ENCODE measurements at places on chromosomes 4 and X. TPM values are rescaled to one million over a fixed set of nuclear protein-coding genes. Genes with fewer than 3 reads are reported as not detected.
A peak's percentile ranks its signal among the peaks of the same experiment; 100 is the strongest.

DNA sequence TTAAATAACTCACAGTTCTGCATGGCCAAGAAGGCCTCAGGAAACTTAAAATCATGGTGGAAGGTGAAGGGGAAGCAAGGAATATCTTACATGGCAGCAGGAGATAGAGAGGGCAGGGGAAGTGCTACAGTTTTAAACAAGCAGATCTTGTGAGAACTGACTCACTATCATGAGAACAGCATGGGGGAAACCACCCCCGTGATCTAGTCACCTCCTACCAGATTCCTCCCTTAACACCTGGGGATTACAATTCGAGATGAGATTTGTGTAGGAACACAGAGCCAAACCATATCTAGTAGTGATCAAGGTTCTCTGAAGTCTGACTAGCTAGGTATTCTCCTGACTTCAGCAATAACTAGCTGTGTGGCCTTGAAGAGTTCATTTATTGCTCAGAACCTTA, 56.0 kb downstream of the BANK1 start:
- H3K27ac ChIP-seq, result no peak overlapping the region
- no peaks in the 10 kb centered on the region for H3K4me1 ChIP-seq
- no peak for DNase-seq

DNA sequence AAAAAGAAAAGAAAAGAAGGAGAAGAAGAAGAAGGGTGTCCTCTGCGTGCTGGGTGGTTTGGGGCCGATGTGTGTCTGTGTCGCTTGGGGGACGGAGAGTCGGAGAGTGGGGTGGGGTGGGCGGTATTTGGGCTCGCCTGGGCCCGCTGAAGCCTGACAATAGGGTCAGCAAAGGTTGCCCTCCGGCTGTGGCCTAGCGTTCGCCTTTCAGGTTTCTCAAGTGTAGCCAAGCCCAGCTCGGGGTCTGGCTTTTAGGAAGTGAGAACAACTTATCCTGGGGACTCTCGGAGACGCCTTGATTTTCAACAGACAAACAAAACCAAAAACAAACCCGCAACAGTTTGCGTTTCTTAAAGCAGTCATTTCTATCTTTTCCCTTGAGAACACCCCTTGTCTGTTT, 4.1 kb upstream of the SOX3 start:
- no peaks in the 10 kb centered on the region for H3K36me3 ChIP-seq
- H3K27me3 ChIP-seq, result peaks cover 18% of the 10 kb centered on the region
- H3K27ac ChIP-seq, result no peak overlapping the region

DNA sequence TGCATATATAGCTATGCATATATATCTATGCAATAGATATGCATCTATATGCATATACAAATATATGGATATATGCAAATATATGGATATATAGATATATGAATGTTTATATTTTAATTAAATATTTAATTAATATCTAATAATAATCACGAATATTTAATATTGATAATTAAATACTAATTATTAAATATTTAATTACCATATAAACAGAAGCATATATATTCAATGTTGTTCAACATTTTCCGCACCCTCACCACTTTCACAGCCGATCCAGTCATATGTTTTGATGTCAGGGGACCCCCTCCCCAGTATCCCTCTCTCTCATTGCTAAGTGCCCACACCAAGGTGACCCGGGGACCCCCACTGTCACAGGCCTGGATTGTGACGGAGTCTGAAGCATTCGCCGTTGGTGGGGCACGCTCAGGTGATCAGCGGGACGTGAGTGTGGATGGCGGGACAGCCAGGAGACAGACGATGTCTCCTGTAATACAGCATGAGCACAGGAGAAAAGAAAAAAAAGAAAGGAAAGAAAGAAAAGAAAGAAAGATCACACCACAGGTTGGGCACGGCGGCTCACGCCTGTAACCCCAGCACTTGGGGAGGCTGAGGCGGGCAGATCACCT, 199.7 kb downstream of the CRLF2 start:
- H3K4me1 ChIP-seq, result no peaks in the 10 kb centered on the region

SPANXD gene
- not detected for total RNA-seq

DNA sequence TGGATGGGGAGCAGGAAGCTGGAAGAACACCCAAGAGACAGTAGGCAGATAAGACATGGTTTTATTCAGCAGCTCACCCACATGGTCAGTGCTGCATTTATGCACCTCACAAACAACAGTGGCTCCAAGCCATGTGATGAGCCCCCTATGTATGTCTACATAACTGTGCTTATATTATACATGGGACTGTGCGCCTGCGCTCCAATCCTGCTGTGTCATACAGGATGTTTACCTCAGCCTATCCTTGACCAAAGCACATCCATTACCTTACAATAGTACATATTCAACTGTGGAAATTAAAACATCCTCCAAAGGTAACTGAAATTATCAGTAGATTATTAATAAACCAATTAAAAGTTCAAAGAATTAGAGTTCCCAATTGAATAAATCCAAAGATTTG, 44.1 kb upstream of the SGMS2 start:
- H3K36me3 ChIP-seq, result peaks cover 14% of the 10 kb centered on the region
- no peak overlapping the region for H3K27ac ChIP-seq
- no peak for DNase-seq
- no peak overlapping the region for H3K4me3 ChIP-seq

DNA sequence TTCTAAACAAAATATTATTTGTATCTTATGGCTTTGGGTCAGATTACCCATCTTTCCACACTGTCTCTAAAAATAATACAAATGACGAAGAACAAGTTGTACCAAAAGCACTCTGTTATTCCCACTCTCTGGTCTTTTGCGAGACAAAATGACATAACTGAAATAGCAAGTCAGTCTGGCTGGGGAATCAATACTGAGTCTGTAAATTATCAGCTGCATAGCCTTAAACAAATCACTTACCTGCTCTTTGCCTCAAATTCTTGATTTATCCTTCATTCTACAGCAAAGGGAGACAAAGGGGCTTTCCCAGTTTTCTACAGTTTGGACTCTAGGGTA, 40.9 kb downstream of the SOWAHB start:
- H3K27me3 ChIP-seq, result no peaks in the 10 kb centered on the region
- no peak overlapping the region for H3K27ac ChIP-seq
- H3K4me1 ChIP-seq, result no peaks in the 10 kb centered on the region
- H3K4me3 ChIP-seq, result no peak overlapping the region
- DNase-seq, result no peak

GRCh38 chr4:26238426-26238777, 82.4 kb upstream of the RBPJ start:
- H3K4me1 ChIP-seq, result peaks cover 6% of the 10 kb centered on the region
- no peak for DNase-seq
- H3K27me3 ChIP-seq, result no peaks in the 10 kb centered on the region
- peak overlapping the region; percentile 57 for H3K4me3 ChIP-seq

GRCh38 chrX:123336666-123337065, 152.6 kb downstream of the GRIA3 start:
- no peaks in the 10 kb centered on the region for H3K4me1 ChIP-seq
- H3K27ac ChIP-seq, result no peak overlapping the region
- H3K4me3 ChIP-seq, result no peak overlapping the region
- 0 out of 3 replicates have a peak, but pooled peaks cover 2% of the 10 kb centered on the region for H3K36me3 ChIP-seq
- no peaks in the 10 kb centered on the region for H3K27me3 ChIP-seq
